ENCODE measurements at places on chromosomes 2 and 18.
A peak's percentile ranks its signal among the peaks of the same experiment; 100 is the strongest.

- no peak for DNase-seq
Observed at GRCh38 chr18:35851286-35851970, 121.1 kb upstream of the RMP24 start.

- DNase-seq = no peak
Observed at GRCh38 chr2:76281156-76281841, 570.6 kb upstream of the GCFC2 start.

DNA sequence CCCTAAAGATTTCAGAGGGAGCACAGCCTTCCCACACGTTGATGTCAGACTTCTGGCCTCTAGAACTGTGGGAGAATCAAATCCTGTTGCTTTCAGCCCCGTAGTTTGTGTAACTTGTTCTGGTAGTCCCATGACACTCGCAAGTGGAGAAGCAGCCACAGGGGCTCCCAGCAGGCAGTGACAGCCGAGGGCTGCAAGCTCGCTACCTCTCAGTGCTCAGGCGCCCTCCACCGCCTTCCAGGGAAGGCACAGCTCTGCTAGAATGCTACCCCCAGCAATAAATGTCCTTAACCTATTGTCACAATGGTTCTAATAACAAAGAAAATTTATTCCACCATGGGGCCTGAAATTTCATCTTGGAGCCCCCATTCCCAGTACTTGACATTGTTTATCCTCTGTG lies 143.1 kb upstream of the ZNF236 start:
- DNase-seq = no peak

- no peak for DNase-seq
Observed at GRCh38 chr18:24043403-24043802, 28.8 kb downstream of the TTC39C start.

DNA sequence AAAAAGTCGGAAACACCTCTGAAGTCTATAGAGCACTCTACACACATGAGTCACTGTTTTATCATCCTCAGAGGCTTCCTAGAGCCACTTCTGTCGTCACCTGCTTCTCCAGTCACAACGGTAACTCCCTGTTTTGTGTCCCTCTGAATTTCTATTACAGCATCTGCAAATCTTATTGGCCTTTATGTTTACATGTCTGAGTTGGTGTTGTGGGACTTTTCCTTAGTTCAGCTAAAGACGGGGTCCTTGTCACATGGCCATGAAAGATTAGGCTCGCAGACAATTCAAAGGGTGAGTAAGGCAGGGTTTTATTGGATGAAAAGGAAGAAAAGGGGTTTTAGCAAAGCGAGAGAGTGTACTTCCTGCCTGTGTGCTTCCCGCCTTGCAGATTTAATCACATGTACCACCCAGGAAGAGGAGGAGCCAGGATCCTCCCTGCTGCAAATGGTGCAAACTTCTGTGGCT lies 185.6 kb downstream of the LPIN1 start:
- no peak for DNase-seq

DNA sequence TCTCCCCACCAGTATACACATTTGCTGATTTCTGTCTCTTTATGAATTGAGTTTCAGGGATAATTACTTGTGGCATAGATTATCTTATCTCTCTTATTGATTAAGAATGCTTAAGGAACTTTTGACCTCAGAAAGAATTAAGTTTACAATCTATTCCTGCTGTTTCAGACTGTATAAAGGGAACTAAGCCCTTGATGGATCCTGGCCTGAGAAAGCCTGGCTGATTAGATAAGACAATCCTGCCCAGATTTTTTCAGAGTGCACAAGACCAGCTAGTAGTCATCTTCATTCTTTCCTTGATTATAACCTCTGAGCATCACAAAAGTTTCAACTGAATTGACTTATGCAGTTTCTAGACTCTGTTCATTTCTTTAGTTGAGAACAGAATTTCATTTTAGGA lies 22.7 kb upstream of the TFPI start:
- no peak for DNase-seq

- no peak for DNase-seq
Observed at GRCh38 chr2:120902592-120902991, 166.9 kb downstream of the GLI2 start.

DNA sequence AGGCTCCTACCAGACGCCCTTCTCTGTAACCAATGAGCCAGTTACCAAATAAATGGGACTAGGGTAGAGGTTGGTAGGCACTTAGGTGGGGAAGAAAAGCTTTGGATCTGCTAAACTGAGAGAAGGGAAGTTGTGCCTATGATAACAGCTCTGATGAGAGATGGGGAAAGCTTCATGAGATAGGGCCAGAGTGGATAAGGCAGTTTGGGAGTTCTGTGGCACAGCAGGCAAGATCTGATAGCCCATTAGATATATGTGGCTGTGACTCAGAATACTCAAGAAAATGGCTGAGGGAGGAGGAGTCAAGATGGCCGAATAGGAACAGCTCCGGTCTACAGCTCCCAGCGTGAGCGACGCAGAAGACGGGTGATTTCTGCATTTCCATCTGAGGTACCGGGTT lies 99.8 kb downstream of the PDE11A start:
- DNase-seq = no peak

GRCh38 chr18:28584731-28585130 lies 407.8 kb upstream of the CDH2 start:
- DNase-seq = no peak

DNA sequence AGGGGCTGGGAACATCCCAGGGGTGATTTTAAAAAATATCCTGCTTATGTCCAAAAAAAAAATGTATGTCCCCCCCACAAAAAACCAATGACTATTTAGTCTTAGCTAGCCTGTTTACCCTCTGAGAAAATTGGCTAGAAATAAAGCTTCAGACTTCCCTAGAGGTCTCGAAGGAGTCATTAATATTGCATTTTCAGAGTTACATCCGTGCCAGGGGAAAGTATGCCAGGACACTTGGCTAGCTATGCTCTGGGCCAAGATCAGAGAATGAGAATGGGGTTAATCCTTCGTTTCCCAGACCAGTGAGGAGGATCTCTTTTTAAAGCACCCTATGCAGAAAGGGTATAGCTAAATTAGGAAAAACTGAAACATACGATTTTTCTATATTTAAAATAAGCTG lies 183.6 kb downstream of the MC4R start:
- no peak for DNase-seq

DNA sequence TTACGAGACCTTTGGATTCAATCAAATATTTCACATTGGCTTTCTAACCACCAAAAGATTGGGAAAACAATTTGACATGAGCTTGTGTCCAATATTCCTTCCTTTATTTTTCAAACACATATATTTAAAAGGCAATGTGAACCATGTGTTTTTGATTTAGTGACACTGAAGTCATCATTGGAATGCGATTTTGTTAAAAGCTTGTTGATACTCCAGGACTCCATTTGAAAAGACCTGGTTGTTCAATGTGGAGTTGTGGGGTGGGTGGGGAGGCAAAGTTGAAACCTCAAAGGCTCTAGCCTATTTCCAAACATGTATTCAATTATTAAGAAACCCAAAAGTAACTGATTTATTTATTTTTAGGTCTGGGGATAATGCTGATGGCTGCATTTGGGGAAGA lies 114.1 kb upstream of the TRIB2 start:
- no peak for DNase-seq

GRCh38 chr18:3529077-3529476 lies 79.1 kb downstream of the TGIF1 start:
- no peak for DNase-seq

GRCh38 chr2:168935810-168936581 lies 34.9 kb downstream of the G6PC2 start:
- DNase-seq = no peak

DNA sequence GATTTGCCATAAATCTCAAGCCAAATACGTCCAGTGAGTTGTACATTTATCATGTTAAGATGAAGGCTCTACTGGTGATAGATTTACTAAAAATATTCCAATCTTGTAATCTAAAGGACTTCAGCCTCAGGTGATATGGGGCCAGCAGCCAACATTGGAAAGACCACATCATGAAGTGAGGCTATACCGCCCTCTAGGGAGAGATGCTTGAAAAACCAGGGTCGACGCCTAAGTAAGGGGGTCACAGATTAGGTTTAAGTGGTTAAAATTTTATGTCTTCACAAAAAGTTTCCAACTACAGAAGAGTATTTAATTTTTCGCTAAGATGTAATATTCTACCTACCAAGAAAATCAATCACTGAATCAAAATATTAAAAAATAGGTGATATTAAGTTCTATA lies 33.3 kb downstream of the DOCK10 start:
- DNase-seq = peak; percentile 41

GRCh38 chr2:41966920-41967319 lies 80.9 kb upstream of the PKDCC start:
- no peak for DNase-seq

GRCh38 chr2:162917626-162918025 lies 79.1 kb upstream of the KCNH7 start:
- DNase-seq = no peak

DNA sequence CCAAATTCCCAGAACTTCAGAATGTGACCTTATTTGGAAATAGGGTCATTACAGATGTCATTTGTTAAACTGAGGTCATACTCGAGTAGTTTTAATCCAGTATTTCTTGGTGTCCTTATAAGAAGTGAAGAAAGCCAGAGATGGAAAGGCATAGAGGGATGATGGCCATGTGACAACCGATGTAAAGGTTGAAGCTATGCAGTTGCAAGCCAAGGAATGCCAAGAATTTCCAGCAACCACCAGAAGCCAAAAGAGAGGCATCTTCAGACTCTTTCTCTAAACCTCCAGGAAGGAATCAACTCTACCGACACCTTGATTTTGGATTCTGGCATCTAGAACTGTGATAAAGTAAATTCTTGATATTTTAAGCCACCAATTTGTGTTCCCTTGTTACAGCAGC lies 242.2 kb downstream of the CDH20 start:
- no peak for DNase-seq

DNA sequence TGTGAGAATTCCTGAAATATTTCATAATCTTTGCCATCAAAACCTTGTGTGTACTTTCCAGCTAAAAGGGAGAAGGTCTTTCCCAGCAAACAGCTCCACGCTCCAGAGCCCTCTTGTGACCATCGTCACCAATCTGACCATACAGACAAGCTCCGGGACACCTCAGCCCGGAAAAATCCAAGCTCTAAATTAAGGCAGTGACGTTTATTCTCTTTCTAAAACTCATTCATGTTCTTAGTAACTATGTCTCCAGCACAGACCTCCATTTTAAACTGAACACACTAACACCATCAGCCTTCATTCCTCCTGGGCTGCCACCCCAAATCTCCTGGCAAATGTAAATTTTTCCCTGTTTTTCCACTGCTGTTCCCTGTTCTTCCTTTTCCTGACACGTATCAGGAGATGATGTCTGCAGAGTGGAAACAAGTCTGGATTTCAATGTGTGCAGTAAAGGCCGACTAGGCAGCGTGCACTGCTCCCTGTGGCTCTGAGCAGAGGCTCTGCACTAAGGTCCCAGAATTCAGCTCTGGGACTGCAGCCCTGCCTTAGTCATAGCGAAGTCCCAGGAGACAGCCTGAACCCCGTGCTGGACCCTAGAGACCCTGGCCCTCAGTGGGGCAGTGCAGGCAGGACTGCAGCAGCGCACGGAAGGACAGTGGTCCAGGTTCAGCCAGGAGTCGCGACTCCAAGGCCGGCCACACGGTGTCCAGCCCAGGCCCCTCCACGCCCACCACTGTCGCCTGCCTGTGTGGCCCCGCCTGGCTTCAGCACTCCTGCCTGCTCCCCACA lies 452.5 kb upstream of the SALL3 start:
- DNase-seq = no peak

- no peak for DNase-seq
Observed at GRCh38 chr2:44110444-44110843, 58.2 kb upstream of the PPM1B start.

DNA sequence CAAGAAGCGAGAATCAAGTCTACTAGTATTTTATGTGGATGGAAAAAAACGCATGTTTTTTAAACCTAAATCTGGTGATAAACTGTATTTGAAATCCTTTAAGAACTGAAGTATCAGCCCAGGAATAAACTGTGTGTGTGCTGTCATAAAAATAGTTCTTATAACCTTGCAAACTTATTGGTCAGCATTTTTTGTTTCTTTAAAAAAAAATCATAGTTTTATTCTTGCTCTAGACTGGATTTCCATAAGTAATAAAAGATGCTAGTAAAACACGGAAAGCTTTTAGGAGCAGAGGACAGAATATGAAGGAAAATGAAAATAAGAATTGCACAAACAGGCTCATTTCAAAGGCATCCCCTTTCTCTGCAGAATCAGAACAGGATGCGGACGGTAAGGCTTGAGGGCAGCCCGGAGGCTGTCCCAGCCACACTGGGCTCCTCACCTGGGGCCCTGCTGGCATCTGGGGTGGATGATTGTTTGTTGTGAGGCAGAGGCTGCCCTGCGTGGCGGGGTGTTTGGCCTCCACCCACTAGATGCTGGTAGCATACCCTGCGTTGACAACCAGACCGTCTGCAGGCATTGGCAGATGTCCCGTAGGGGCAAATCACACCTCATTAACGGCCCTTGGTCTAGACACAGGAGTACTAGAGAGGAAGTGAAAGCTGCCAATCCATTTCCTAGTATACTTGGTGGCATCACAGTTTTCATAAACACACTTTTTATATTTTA lies 52.5 kb downstream of the MBP start:
- no peak for DNase-seq

DNA sequence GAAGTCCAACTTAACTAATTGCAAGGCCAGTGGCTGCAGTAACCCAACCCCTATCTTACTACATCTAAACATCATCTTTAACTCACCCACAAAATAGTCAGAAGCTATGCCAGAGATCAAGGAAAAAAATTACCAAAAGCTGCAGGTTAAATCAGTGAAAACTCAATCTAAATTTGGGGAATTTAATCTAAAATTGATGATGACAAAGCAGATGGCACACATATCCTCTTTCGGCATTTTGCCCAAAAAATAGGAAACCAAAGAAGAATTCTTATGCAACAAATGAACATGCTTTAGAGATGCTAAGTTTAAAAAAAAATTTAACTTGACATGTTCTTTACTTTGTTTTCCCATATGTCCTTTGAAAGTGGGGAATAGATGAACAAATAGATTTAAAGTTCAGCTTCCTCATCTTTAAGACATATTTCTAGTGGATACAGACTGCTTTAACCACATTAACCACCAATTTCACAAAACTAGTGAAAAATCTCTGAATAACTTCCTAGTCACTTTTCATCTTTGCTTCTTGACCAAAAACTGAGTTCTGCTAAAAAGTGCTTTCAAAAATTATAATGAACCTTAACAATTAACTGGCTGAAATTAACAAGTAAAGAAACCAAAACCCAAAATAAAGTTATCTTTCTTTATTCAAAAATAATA lies 74.3 kb upstream of the CCDC150 start:
- no peak for DNase-seq

DNA sequence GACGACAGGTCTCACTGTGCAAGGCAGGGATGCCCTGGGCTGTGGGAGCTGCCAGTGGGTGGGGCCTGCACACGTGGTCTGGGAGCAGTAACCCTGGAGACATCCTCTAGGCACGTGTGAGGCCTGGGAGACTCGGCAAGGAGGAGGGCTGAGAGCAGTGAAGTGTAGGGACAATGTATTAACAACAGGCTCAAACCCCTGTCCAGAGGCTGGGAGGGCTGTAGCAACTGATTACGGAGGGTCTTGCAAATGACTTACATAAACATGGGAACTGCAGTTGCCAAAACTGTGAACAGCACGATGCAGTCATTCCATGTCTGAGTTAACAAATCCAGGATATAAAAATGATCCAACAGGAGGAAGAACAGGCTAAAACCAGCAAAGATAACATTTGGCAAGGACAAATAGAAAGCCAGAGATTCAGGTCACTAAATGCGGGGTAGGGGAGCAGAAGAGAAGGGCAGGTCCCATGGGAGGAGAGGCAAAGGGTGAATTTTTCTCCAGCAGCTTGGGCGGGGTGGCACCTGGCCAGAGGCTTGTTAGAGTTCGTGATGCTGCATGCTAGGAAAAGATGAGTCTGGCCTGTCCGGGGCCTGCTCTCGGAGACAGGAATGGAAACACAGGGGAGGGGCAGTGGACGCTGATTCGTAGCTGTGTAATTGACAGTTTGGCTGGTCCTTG lies 44.9 kb downstream of the CYP27C1 start:
- DNase-seq = no peak

All from activated T-cell treated with anti-CD3 and anti-CD28 coated beads, Interleukin-2, amount 50 U/mL, for 72 hours (primary cell).